Body of pancreas (tissue), 4 donors: ENCODE measurements at places on chromosomes 3 and 15.
A peak's percentile ranks its signal among the peaks of the same experiment; 100 is the strongest.

- DNase-seq: no peak
Observed at GRCh38 chr3:128850544-128850943, 28.9 kb upstream of the ACAD9 start.

- DNase-seq: no peak
Observed at GRCh38 chr3:148036331-148036876, 627.2 kb downstream of the ZIC1 start.

GRCh38 chr3:40780291-40780924 is 255.6 kb downstream of the ZNF621 start:
- peak; percentile 75 for DNase-seq

DNA sequence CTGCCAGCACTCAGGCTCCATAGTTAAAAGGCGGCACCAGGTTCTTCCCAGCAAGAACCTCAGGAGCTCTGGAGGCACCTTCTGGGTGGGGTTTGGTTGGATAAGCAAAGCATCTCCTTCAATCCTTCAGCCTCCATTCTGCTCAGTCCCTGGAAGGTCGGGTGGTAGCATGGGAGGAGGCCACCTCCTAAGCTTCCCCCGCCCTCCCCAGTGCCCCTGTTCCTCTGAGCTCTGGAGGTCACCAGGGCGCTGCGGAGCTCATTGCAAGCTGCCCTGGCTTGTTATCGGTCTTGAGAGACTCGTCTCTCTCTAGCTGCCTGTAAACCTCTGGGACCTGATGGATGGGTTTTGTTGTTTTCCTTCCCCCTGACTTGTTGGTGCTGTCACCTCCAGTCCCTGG is 124.8 kb downstream of the RPLP1 start:
- no peak for DNase-seq

DNA sequence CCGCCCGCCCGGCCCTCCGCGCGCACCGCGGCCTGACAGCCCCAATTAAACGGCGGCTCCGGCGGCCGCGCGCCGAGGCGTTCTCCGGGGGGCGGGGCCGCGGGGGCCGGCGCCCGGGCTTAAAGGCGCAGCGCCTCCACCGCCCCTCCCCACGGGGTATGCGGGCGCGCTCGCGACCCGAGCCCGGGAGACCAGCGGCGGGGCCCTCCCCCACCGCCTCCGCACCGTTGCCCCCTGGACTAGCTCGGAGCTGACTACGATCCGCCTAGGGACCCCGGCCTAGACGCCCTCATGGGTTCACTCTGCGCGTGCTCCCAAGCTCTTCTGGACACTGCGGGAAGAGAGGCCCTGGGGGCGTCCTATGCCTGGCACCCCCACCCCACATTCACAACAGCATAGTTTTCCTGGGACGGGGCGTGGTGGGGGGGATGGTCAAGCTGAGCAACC is at the start of gene DUSP7:
DUSP7 (minus strand) TSS at position 51 of the 447 bp plus-strand sequence. CDS start 205 bp downstream, outside the sequence.
- peak; percentile 69 for DNase-seq

- no peak for DNase-seq
Observed at GRCh38 chr15:71937650-71938311, 127.4 kb downstream of the NR2E3 start.

DNA sequence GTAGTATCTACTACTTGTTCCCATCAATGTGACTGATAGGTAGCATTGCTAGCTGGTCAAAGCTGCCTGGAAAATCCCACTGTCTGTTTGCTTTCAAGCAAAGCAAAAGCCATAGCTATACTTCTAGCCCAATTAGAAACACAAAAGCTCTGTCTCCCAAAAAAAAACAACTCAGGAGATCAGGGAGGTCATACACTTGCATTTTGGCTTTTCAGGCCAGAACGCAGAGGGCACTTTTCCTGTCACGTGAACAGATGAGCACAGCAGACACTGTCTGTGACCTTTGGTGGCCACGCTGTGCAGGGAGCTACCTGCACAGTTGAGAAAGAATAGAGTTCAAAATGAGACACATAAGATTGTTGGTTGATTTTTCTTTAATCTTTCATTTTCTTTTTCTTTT is 441.7 kb upstream of the PDZRN3 start:
- no peak for DNase-seq

DNA sequence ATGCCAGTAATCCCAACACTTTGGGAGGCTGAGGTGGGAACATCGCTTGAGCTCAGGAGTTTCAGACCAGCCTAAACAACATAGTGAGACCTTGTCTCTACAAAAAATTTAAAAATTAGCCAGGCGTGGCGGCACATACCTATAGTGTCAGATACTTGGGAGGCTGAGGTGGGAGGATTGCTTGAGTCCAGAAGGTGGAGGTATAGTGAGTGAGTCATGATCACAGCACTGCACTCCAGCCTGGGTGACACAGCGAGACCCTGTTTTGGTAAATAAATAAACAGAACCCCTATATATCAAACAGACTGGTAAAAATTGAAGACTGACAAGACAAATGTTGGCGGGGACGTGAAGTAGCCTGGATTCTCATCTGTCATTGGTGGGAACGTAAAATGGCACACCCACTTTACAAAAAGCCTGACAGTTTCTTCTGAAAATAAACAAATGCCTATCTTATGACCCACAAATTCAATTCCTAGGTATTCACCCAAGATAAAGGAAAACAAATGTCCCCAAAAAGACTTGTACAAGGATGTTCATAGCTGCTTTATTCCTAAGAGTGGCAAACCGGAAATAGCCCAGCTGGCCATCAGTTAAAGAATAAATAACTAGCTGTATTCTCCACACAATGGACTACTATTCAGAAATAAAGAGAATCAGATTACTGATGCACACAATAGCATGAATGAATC is 47.0 kb upstream of the GK5 start:
- DNase-seq: no peak

- DNase-seq: peak; percentile 56
Observed at GRCh38 chr3:139353920-139354556, 10.2 kb downstream of the MRPS22 start.

DNA sequence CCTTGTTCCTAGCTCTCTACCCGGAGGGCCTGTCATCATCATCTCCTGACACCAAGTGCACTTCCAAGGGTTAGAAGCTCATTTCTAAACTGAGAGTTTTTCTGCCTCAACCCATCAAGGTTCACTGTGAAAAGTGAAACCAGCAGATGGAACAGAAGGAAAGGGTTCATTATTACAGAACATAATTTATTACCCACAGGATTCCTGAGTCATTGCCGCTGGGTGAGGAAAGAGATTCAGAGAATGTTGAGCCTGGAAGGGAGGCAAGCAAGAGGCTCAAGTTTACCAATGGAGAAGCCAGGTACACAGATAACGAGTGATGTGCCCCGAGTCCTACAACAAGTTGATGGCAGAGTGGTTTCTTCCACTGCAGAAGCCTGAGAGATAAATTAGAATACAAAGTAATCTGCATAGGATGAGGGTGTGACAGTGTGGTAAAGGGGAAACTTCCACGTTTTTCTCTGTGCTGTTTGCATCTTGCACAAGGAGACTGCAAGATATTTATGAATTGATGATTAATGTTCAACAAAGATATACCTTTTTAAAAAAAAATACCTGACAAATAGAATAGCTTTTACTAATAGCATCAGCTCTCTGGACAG is 80.5 kb upstream of the SETMAR start:
- DNase-seq: no peak

GRCh38 chr3:45464336-45465170 is 76.2 kb downstream of the LARS2 start:
- DNase-seq: no peak

DNA sequence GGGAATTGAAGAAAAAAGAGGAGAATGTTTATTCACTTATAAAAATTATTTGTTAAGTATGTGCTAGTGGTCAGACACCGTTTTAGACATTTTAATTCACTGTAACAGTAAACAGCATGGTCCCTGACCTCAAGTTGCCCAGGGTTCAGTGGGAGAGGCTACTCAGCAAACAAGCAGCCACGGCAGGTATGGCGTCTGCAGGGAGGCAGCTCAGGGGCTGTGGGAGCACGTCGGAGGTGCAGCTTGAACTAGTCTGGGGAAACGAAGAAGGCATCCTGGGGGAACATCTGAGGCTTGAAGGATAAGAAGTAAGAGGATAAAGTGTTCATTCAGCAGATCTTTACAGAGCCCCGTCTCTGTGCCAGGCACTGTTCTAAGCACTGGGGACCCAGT is 66.0 kb downstream of the CRTC3 start:
- DNase-seq: no peak

DNA sequence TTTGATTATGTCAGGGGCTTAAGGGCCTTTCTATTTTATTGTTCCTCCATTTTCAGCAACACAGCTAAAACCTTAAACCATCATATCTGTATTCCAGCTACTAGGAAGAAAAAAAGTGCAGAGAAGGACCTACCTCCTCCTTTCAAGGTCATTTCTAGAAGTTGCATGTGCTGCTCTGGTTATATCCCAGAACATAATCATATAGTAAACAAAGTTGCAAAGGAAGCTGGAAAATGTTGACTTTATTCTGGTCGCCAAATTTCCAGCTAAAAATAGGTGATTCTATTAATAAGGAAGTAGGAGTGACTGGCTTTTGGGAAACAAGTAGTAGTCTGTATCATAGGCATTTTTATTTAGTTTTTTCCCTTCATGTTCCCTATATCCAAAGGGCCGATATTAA is 21.3 kb upstream of the B3GALNT1 start:
- DNase-seq: no peak

DNA sequence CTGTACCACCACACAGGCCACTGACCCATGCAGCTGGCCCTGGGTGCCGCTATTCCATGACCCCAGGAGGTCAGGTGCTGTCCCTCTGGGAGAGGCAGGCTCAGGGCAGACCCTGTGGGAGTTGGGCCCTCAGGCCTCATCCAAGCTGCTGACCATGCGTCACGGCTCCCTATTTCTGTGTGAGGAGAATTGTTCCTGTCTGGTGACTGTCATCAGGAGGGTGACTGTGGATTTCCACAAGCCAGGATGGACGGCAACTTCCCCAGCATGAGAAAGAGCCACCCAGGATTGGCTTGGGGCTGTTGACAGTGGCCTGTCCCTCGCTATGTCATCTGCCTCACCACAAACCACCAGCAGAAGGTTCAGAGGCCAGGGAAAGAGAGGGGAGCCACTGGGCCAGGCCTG is 41.4 kb downstream of the ZDHHC19 start:
- DNase-seq: no peak

DNA sequence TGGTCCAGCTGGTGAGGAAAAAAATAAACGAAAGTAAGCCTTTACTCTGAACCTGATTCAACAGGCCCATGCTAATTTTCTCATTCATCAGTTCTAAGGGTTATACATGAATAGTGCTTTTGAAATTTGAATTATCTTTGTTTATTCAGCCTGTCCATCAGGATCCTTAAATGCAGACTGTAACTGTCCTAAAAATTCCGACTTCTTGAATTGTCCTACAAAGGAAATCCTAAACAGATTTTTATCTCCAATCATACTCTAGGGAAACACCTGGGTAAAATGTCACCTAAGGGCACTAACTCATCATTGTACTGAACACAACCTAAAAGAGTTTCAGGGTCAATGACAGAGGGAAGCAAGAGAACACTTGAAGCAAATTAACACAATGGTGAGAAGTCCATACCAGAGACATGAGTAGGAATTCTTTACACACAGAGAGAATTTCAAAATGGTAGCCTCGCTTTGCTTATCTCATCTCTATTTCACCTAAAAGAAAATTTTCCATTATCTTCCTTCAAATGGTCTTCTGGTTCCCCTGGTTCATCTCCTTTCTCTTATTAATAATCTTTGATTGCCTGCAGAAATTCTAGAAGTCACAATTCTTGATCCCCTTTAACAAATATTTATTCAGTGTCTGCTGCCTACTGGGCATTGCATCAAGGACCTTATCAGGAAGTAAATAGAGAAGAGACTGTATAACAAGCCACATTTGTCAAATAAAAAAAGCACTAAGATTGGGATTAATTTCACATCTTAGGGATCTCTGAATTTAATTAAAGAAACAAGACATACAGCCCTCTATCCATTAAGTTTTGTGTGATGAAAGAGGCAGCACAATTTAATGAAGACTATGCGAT is 182.7 kb downstream of the MEIS2 start:
- DNase-seq: no peak

GRCh38 chr3:137191133-137191923 is 233.5 kb downstream of the IL20RB start:
- peak; percentile 23 for DNase-seq

GRCh38 chr3:171646357-171647133 is 163.7 kb downstream of the PLD1 start:
- DNase-seq: no peak

GRCh38 chr3:136954980-136955780 is 2.6 kb upstream of the IL20RB start:
- DNase-seq: no peak

- DNase-seq: no peak
Observed at GRCh38 chr3:73389928-73390327, 234.8 kb downstream of the PDZRN3 start.

- DNase-seq: no peak
Observed at GRCh38 chr3:72284471-72284870, 499.5 kb upstream of the PROK2 start.

- no peak for DNase-seq
Observed at GRCh38 chr3:185734725-185735096, 90.1 kb downstream of the IGF2BP2 start.

DNA sequence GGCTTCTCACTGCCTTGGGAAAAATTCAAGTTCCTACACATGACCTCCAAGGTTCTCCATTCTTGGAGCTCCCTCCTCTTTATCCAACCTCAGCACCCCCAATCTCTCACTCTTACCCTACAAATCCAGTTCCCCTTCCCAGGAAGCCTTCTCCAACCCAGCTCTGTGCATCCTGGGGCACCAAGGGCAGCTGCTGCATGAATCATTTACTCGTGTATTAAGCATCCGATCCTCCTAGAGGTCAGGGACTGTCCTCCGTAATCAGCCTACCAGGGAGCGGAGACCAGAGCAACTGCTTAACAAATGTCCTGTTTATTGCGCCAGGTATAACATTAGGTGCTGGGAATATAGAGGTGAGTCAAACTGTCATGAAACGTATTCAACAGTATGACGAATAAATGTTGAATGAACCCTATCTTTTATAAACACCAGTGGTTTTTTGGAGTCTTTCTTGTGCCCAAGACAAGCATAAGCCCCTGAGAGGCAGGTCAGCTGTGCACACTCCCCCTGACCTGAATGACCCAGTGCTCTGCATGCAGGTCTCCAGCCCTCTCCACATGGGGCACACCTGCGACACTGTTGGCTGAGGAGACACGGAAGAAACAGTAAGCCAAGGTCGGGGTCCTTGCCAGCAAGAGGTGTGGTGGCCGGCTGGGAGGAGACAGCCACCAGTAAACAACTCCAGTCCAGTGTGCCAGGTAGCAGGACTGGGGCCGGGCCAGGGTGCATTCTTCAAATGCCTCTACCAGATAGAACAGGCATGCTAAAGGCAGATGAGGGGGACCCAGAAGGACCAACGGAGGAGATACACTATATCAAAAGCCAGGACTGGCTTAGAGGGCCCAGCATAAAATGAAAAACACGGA is 27.6 kb downstream of the ANP32A start:
- DNase-seq: peak; percentile 89
